ENCODE measurements at places on chromosomes 13 and 19. TPM values are rescaled to one million over a fixed set of nuclear protein-coding genes. Genes with fewer than 3 reads are reported as not detected.
A peak's percentile ranks its signal among the peaks of the same experiment; 100 is the strongest.

GRCh38 chr19:31597616-31598015, 248.4 kb upstream of the TSHZ3 start:
- DNase-seq, result no peak

GRCh38 chr13:114021464-114022308, 47.8 kb upstream of the C13orf46 start:
- DNase-seq, result no peak

DNA sequence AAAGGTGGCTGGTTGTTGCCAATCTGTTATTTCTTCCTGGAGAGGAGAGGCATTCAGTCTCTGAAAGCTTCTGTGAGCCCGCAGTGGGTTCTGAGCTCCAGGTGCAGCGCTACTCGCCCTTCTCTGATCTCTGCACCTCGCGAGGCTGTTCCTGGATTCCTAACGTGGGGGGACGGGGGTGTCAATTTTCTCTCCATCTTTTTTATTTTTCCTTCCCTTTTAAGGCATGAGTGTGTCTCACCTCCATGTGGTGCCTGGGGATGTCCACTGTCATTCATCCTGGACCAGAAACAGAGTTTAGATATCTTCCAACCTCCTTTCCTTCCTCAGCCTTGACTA, 626 bp downstream of the ZNF233 start:
- DNase-seq, result no peak

DNA sequence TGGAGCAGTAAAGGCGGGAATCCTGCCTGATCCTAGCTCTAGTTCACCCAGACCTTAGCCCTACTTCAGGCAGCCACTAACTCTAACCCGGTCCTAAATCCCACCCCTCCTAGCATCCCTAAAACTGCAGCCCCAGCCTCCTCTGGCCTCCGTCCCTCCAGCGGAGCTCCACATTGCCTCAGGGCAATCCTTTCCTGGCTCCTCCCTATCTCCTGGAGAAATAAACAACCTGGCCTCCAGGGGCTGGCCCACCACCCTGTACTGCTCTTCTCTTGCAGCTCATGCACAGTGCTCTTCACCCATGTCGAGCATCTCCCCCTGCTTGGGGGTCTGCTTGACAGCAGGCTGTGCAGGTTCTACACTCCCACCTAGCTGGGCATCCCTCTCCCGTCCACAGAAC, 6.7 kb downstream of the POU2F2 start:
- DNase-seq, result no peak

DNA sequence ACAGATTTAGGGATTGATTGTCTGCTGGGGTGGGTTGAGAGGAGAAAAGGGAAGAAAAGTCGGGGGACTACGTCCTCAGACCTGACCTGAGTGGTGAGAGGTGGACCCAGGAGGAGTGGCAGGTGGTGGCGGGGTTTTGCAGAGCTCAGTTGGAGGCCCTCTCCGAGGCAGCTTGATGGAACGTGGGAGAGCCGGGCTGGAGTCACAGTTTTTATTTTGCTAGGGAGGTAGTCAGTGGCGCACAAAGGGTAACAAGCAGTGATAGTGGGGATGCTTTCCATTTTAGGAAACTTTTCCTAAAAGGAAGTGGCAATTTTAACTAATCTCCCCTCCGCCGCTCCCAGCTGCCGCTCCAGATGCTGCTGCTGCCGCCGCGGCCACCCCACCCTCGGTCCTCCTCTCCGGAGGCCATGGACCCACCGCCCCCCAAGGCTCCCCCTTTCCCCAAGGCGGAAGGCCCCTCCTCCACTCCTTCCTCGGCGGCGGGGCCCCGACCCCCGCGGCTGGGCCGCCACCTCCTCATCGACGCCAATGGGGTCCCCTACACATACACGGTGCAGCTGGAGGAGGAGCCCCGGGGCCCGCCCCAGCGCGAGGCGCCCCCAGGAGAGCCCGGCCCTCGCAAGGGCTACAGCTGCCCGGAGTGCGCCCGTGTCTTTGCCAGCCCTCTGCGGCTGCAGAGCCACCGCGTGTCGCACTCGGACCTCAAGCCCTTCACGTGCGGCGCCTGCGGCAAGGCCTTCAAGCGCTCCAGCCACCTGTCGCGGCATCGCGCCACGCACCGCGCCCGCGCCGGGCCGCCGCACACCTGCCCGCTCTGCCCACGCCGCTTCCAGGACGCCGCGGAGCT, 1.1 kb upstream of the ZNF581 start:
- DNase-seq, result no peak

DNA sequence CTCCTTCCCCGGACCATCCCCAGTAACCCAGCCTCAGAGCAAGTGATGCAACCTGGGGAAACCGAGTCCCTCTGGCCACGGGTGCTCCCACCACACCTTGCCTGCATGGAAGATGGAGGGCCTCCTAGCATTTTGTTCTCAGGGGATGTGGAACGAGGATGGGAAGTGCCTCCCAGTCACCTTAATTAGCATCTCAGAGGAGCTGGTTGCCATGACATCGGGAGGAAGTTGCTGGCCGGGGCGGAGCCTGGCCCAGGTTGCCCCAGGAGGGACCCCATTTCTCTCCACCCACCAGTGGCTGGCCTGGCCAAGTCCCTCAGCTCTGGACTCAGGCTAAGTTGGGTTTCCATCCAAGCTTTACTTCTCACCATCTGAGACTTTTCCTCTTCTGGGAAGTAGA, 24.1 kb upstream of the PTPRS start:
- DNase-seq, result no peak

DNA sequence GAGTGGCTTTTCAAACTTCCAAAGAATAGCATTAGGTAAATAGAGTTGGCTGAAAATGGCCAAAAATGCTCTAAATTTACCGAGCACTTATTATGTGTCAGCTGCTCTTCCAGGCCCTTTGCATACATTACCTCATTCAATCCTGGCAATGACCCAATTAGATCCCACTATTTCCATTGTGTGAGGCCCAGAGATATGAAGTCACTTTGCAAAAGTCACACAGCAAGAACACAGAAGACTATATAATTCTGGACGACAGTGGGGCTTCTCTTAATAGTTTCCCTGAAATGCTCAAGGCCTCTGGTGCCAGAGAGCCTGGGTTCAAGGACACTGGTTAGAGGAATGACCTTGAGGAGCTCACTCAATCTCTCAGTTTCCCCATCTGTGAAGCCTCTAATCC, 146.8 kb downstream of the IER2 start:
- no peak for DNase-seq

DNA sequence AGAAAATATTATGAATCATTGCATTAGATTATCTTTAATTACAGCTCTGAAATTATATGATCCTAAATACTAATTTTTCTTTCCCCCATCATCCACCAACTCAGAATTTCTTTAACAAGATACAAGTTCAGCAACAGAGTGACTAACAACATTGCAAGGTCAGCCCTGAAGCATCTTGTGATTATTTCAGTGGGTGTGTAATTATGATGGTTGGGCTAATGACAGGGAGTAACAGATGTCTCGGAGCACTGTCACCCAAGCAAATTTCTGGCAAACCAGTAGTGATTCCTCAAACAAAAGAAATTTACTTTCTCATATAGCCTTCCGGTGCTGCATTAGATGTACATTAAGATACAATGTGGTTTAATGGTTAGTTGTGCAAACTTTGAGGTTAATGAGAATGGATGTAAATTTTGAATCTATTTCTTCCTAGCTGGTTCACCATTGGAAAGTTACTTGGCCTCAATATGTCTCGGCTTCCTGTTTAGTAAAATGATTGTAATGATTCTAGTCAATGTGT, 238.9 kb downstream of the ITGBL1 start:
- DNase-seq, result no peak

GRCh38 chr19:24099829-24100228, 12.8 kb downstream of the ZNF254 start:
- no peak for DNase-seq

GRCh38 chr13:110874508-110874960, 40.3 kb downstream of the ANKRD10 start:
- peak; percentile 72 for DNase-seq

GRCh38 chr19:49343123-49343522, 7.9 kb downstream of the CD37 start:
- no peak for DNase-seq

DNA sequence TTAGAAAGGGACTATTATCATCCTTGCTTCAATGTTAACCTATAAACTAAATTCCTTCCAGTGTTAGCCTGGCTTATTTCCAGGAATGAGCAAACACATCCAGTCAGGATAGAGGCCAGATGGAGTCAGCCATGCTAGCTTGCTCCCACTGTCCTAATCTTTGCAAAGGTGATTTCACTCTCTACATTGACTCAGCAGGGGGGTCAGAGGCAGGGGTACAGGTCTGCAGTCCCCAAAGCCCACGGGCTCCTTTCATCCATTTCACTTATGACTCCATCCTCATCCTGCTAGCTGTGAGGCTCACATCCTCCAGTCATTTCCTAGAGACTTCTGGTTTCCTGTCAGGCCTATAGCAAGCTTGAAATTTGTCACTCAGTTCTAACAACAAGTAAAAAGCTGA, 63.4 kb upstream of the CEACAM8 start:
- no peak for DNase-seq

DNA sequence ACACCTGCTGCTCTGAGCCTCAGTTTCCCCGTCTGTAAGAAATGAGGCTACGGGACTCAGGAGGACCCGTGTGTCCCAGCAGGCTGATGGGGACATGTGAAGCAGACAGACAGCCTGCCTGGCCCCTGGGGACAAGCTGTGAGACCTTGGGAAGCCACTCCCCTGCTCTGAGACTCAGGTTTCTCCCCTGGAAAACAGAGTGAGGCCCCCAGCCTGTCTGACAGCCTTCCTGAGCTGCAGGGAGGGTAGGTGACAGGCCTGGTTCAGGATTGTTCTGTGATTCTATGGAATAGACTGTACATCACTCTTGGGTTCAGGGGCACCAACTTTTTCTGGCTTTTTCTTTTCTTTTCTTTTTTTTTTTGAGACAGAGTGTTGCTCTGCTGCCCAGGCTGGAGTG, 2.9 kb upstream of the NTF4 start:
- no peak for DNase-seq

GRCh38 chr19:40139533-40140287, 49.0 kb upstream of the ZNF780A start:
- DNase-seq, result peak; percentile 21

- no peak for DNase-seq
Measured at GRCh38 chr13:39909634-39910033, 254.2 kb downstream of the COG6 start.

DNA sequence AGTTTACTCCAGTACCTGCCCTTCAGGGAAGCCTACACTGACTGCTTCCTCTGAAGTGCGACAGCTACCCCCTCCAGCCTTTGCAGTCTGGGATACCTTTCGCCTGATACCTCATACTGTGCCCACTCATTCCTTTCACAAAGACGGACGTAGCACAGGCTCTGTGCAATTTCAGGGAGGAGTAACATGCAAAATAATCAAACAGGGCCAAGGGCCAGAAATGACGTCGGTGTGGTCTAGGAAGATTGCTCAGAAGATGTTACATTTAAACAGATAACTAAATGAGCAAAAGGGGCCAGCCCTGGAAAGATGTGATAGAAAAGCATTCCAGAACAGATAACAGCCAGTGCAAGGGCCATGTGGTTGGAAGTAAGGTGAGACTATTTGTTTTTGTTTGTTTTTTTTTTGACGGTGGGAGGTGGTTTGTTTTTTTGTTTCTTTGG, 6.6 kb upstream of the DDX39A start:
- no peak for DNase-seq

- DNase-seq, result no peak
Measured at GRCh38 chr13:29877456-29878078, 27.1 kb upstream of the UBL3 start.

GRCh38 chr19:33348301-33349010, 25.1 kb upstream of the CEBPG start:
- no peak for DNase-seq

DNA sequence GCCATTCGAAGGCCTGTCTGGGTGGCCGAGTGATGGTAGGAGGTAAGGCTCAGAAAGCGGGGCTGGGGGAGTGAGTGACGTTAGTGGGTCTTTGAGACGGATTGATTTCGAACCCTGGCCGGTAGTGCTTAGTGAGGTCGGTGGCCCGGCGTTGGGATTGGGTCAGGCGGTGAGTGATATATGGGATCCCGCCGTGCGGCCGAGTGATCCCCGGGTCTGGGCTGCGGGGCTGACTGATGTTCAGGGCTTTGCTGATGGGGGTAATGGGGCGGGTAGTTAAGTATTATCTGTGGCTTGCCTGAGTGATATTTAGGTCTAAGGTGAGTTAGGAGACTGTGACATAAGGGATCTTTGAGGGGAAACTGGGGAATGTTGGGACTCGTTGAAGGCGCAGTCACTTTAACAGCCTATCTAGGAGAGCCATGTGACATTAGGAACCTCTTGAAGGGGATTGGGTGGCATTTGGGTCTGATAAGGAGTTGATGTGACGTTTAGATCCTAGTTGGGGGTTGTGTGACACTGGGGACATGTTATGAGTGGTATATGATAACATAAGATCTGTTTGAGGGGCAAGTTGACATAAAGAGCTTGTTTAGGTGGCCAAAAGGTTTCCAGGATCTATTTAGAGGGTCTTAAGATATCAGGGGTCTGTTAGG, 543 bp downstream of the PSMC4 start:
- DNase-seq, result no peak

- no peak for DNase-seq
Measured at GRCh38 chr13:91544723-91545122, 146.3 kb downstream of the GPC5 start.

DNA sequence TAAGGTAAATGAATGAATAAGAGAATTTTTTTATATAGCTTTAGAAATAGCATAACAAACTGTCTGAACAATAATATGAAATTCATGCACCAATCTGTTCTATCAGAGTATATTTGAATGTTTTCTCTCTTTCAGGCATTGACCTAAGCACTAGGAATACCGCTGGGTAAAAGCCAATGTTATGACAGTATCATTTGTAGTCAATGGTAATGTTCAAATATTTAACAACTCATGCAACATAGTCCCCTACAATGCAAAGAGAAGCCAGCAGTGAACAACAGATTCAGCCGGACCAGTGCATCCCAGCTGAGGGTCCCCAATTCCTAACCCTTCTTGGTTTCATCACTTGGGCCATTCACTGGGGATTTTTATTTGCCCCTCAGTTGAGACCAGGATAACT, 52.6 kb upstream of the MYCBP2 start:
- no peak for DNase-seq

DNA sequence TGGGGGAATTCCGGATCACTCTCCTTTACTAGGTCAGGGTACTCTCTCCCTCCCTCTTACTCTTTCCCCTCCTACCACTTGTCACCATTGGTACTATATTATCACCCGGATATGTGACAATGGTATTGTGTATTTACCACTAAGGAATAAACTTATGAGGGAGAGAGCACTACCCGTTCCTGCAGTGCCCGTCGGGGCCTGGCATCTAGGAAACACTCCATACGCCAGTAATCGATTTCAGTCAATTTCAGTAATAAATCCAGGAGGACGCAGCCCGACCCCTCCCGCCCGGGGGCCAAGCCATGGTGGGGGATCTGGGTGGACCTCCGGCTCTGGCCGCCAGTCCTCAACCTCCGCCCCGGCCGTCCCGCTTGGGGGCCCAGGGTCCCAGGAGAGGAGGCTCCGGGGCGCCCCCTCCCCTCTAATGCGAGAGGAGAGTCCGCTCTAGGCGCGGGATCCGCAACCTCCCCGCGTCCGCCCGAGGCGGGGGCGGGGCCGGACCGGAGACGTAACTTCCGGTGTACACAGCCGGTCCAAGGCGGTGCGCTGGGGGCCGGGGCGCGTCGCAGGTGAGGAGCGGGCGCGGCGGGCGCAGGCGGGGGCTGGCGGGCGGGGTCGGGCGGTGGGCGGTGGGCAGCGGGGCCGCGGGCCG, at the start of gene GARRE1:
Gene GARRE1, plus strand, starts transcription at position 509 of the 652 bp plus-strand sequence. CDS start 45,920 bp downstream, outside the sequence.
- peak; percentile 82 for DNase-seq

ZNF569 gene
- 10.5 TPM for polyA plus RNA-seq

ZNF534 gene
- polyA plus RNA-seq, result 1.2 TPM

USE1 gene
- polyA plus RNA-seq, result 33.7 TPM

KCNRG gene
- 1.6 TPM for polyA plus RNA-seq

DMAC2 gene
- 73.2 TPM for polyA plus RNA-seq

FOXA3 gene
- polyA plus RNA-seq, result 0.22 TPM

ZDHHC20 gene
- 79.9 TPM for polyA plus RNA-seq

ZNF813 gene
- 6.2 TPM for polyA plus RNA-seq

ATP4A gene
- polyA plus RNA-seq, result not detected

LILRB4 gene
- 0.95 TPM for polyA plus RNA-seq

LRRC4B gene
- 13.8 TPM for polyA plus RNA-seq

All from renal cortex interstitium (tissue), 15 donors.